Ovary (tissue), 10 donors: ENCODE measurements at places on chromosomes 3 and 15.

DNA sequence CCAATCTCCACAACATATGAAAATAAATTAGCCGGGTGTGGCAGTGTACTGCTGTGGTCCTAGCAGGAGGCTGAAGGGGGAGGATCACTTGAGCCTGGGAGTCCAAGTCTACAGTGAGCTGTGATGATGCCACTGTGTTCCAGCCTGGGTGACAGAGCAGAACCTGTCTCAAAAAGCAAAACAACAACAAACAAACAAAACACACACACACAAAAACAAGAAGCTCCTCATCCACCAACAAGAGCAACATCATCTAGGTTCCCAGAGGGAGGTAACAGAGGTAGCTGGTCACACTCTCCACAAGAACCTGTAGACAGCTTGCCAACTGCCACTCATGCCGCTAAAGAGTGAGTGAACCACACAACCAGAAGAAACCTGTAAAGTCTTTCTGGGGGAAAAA is 34.8 kb downstream of the PTPN9 start:
- DNase-seq = no peak

DNA sequence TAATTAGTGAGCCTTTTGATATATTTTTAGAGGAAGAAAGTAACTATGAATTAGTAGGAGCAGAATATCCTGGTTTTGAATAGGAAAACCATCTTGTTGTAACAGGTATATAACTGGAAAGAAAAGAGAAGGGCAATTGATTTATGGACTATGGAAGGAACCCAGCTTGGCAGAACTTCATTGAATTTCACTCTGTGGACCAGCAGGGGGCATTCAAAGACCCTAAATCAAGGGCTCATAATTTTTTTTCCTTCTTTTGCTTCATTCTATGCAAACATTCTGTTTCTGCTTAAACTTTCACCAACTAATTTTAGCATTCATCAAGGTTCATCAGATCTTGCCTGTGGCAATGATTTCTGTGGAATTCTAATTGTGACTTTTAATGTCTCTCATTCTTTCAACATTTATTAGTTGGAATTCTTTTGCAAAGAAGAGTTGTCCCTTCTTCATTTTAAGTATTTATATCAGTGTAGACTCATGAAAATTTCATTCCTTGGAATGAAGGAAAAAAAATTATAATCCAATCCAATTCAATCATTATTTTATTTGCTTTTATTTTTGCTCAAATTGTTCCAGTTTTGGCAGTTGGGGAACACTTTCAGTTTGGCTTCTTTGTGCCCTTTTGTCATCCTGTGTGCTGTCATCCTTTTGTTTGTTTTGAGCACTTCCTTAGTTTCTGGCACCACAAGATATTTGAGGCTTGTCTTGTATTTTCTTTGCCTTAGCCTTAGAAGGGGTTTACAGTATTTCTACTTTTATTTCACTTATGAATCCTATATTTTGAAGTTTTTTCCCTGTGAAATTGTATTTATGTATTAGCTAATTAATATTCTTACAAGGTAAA is 30.4 kb downstream of the NXPE3 start:
- no peak for DNase-seq

- no peak for DNase-seq
These were observed 65.6 kb upstream of the MYZAP start for GRCh38 chr15:57526076-57526475.

DNA sequence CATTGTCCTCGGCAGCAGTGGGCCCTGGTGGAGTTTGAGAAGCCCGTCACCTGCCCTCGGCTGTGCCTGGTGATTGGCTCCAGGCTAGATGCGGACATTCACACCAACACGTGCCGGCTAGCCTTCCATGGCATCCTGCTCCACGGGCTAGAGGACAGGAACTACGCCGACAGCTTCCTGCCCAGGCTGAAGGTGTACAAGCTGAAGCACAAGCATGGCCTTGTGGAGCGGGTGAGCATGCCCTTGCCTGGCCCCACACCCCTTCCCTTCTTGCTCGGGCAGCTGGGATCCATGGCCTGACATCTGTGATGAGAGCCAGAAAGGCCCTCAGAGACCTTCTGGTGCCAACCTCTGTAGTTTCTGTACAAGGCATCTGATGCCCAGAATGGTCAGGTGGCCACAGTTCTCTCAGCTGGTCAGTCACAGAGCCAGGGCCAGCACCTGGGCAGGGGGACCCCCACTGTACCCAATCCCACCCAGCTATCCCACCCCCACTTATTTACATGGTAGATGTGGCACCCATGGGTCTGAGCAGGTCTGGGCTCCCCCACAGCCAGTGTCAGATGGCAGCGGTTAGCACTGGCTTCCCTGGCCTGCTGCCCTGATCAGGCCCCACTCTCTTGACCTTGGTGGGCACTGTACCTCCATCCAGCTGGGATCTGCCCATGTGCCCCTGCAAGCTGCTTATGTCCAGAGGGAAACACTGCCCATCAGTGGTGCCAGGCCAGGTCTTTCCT is 124.9 kb downstream of the DNAJB8 start:
- no peak for DNase-seq

DNA sequence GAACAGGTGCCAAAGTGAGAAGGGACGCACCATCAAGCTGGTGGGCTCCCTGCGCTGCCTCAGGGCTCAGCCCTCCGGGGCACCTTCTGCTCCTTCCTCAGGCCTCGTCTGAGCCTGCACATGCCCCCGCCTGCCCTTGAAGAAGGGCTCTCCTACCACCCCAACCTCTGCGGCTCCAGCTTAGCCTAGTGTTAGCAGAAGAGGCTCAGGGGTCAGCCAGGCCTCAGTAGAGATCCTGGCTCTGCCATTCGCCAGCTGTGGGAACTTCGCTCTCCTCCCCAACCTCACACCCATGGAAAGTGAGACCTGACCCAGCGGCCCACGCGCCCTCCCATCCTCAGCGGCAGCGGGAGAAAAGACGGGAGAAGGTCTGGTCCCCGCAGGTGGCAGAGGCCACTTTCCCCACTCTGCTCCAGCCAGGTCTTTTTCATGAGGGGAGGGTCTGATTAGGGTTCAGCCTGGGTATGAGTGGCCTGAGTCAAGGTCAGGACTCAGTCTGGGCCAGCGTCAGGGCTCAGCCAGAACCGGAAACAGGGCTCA is 8.2 kb downstream of the GRIP2 start:
- no peak for DNase-seq

GRCh38 chr3:197260491-197261163 is 37.8 kb downstream of the DLG1 start:
- no peak for DNase-seq

DNA sequence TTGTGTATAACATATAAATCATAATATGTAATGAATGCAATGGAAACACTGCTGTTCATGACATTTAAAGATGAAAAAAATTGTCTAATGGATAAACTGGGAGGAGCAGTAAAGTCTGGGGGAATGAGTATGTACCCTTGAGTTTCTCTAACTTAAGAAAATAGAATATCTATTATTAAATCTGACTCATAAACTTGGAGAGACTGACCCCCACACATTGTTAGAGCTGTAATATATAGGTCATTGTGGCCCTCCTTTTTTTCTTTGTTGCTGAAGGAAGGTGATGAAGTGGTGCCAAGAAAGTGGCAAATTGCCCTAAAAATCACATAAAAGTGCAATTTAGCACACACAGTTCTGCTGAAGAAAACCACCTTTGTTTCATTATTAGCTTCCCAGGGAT is 389.8 kb upstream of the RARB start:
- no peak for DNase-seq

GRCh38 chr3:59406943-59407342 is 357.1 kb upstream of the CFAP20DC start:
- DNase-seq = no peak

DNA sequence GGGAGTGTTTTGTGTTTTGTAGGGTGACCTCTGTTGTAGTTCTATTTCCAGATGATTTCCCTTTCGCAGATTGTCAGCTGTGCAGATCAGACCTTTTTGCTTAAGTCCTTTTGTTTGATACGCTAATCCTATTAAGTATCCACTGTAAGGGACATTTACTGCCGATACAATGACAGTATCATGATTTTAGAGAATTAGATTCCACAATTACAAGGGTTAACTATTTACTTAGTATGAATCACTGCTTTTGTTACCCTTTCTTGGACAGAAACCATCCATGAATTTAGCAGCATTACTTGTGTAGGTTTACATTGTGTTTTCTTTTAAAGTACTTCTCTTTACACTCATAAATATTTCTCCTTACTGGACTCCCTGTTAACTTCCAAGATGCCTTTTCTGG is 31.4 kb downstream of the ZNF662 start:
- no peak for DNase-seq

GRCh38 chr3:134477938-134478337 is 7.8 kb downstream of the ANAPC13 start:
- no peak for DNase-seq

GRCh38 chr3:16143861-16144447 is 30.5 kb upstream of the GALNT15 start:
- DNase-seq = no peak

DNA sequence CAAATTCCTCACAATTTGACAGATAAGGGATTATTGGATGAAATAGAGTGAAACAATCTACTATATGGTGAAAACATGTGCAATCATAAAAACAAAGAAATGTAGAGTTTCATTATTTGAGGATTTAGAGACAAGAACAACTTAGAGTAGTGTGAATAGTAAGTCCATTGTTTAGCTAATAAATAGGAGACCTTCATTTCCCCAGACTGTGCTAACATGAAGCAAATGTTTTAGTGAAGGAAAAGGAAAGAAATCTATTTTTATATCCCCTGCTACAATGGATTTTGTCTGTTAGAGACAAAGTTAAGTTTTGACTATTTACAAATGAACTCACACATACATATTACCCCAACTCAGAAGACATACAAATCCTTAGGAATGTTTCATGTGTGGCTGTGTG is 77.8 kb downstream of the EFL1 start:
- DNase-seq = no peak

DNA sequence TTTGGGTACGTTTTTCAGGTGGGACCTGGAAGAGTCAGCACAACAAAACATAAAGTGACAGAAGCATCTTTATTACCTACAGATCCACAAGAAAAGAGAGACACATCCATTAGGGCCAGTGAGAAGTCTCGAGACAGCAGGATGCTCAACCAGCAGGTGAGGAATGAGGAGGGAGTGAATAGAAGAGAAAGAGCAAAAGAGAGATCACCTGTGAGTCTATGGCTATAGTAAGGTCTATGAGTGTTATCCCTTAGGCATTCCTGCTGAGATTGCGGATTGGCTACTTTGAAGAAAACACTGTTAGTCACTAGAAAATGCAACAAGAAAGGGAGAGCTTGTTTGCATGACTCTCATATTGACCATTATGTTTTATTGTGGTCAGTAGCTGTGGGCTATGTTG is 1556.2 kb upstream of the GBE1 start:
- DNase-seq = no peak

DNA sequence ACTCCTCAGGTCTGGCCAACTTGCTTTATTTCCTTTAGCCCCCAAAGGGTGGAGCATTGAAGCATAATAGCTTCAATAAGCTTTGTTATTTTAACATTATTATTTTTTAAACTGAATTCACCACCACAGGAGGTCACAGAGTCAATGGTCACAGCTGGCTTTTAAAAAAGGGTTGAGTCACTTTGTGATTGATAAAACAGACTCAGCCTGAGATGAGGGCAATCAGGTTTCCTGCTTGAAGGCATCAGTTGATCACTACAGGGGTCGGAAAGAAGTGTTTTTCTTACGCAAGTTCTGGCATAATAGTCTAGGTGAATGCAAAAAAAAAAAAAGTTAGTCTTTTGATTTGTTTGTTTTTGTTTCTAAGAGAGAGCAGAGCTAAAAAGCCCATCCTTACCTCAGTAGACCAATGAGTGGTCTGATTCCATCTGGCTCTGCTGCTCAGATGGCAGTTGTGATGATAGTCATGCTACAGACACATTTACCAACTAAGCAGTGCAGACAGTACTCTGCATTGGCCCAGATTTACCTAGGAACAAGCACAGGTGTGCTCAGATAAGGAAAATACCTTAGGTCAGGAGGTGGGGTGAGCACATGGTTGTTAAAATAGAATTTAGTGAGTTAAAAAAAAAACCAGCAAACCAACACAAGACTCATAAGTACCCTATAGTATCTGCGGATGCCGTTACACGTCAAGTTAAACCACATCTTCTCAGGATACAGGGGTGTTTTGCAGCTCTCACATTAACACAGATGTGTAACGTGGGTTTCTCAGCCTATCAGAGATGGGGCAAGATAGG is 22.6 kb downstream of the ZNF80 start:
- no peak for DNase-seq

GRCh38 chr3:190807719-190808375 is 54.6 kb downstream of the GMNC start:
- peak; percentile 31 for DNase-seq

DNA sequence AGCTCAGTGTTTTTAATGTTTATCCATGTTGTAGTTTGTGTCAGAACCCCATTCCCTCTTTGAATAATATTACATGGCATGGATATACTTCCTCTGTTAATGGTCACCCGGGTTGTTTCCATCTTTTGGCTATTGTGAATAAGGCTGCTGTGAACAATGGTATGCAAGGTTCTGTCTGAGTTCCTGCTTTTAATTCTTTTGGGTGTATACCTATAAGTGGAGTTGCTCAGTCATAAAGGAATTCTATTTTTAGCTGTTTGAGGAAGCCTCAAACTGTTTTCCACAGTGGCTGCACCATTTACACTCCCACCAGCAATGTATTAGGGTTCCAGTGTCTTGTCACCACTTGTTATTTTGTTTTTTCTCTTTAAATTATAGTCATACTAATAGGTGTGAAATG is 99.6 kb downstream of the SLC25A26 start:
- no peak for DNase-seq

DNA sequence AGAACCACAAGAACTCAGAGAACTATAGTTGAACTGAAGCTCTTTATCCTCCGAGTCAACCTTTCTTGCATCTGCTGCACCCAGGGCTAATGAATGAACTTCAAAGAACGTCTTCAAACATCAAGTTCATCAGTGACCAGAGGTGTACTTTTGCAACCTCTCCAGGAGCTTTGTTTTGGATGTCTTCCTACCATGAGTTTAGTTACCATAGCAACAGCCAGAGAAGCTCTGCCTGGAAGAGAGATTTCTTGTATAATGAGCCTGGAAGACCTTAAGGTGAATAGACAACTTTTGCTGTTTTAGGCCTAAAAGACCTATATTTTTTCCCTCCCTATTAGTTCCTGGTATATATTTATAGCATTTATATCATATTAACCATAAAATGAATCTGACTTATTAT is 9.1 kb downstream of the ACTC1 start:
- DNase-seq = no peak

DNA sequence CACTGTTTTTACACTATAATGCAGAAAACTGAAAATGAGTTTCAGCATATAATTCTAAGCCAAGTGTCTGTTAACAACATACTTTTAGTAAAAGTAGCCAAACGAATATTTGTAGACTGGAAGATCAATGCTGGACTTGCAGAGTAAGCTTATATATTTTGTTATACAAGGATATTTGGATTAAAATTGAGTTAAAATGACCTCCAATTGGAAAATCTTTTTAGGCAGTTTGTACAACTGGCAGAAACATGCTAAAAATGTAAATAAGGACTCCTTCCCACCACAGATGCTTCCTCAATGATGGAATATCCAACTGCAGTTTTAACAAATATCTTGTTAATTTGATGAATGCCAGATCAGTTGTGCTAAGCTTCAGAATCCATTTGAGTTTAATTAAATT is 25.3 kb downstream of the ZBBX start:
- no peak for DNase-seq
